ENCODE measurements at places on chromosomes 6 and 20.

DNA sequence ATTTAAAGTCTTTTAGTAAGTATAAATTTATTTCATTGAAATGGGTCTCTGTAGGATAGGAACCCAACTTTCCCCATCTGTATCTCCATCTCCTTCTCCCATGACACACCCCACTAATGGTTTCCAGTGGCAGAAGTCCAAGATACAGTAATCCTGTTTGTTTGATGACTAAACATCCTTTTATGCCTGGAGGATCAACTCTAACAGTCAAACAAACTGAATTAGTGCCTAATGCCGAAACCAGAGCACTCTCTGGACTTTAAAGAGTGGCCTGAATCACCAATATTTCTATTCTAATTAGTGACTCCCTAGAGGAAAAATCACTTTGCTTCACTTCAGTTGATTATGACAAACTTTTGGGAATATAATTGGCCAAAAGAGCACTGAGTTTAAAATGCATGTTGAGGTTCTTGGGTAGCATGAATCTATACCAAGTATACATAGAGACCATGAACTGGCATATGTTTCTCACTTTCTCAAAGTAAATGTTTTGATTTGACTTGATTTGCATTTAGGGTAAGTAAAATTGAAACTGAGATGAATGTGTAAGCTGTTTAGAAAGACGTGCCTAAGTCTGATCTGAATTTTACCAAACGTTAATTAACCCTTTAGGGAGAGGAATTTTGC lies 776.4 kb upstream of the NRSN1 start:
- DNase-seq, result no peak

DNA sequence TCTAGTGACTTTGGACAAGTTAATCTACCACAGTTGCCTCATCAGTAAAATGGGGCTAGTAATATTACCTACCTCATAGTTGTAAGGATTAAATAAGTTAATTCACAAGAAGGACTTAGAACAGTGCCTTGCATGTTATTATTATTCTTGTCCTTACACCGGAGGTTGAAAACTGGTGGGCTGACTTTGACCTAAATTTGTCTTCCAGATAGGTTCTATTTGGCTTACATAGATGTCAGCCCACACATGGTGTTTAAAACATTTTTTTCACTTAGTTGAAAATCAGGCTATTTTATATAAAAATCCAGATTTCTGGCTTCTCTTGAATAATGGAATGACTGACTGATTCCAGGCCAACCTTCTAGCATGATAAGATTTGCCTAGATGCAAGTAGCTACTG lies 3.2 kb downstream of the SYS1 start:
- DNase-seq, result no peak

DNA sequence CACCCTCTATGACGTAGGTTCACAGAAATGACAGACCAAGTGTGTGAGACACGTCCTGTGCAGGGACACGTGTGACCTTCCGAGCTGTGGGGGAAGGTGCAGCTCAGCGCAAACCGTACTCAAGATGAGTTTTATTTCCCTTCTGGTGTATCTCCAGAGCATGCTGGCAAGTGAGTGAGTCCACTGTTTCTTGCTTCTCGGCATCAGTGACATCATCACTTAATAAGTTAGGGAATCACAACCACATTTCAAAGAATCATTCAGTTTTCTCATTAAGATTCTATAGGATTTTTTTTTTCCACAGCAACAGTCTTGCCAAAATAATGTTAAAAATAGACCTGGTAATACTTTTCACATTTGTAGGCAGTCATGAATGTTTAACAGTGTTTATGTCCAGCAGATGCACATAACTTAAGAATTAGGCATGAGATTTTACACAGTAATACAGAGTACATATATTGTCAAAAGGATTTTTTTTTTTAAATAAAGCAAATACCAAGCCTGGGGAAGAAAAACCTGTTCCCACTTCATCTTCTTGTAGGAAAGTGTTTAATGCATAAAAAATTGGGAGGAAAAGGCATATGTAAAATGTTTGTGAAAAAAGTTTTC lies 417.8 kb downstream of the CDC5L start:
- DNase-seq, result no peak

- DNase-seq, result no peak
These were observed 35.4 kb upstream of the MAPK13 start for GRCh38 chr6:36094753-36095496.

GRCh38 chr20:63487781-63488241 lies 11.1 kb downstream of the EEF1A2 start:
- no peak for DNase-seq

- no peak for DNase-seq
These were observed 3.3 kb downstream of the SLCO4A1 start for GRCh38 chr20:62645613-62646012.

- DNase-seq, result no peak
These were observed 21.1 kb upstream of the CENPW start for GRCh38 chr6:126318797-126319196.

DNA sequence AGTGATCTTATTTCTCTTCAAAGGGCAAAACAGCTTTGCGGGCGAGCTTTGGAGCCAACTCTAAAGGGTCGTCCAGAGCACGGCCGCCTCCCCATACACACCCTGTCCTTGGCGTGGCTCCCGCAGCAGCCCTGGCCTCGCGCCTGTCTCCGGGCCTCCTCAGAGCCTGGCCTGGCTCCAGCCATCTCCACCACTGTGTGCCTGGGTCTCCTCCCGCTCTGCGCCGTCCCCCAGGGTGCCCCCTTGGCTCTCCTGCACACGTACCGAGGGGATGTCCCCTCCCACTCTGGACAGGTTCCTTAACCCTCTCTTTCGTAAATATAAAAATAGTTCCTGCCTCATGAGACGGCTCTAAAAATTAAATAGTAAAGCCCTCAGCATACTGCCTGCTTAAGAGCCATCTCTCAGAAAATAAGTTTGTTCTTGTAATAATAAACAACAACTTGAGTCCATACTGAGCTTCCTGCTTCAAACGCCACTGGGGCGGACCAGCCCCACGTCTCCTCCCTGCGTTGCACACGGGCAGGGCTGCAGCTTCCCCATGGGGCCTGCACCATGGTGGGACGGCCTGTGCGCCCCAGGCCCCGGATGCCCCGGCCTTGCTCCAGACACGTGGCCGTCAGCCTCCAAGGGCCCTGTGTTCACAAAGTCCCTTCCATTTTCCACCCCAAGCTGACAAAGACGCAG lies 226.2 kb downstream of the TTLL2 start:
- DNase-seq, result no peak

GRCh38 chr6:81934936-81935335 lies 182.5 kb upstream of the TENT5A start:
- no peak for DNase-seq

DNA sequence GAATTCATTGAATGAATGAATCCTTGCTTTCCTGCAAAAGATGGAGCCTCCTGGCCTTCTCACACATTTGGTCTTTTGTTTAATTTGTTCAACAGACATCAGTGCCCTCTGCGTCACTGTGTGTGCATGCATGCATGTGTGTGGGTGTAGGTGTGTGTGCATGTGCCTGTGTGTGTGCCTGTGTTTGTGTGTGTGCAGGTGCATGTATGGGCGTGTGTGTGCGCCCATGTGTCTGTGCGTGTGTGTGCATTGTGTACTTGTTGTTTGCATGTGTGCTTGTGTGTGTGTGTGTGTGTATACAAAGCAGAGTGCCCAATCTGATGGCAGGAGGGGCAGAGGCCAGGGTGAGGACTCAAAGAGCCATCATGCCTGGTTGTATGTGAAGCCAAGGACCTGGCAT lies 36.0 kb downstream of the C20orf203 start:
- DNase-seq, result no peak

DNA sequence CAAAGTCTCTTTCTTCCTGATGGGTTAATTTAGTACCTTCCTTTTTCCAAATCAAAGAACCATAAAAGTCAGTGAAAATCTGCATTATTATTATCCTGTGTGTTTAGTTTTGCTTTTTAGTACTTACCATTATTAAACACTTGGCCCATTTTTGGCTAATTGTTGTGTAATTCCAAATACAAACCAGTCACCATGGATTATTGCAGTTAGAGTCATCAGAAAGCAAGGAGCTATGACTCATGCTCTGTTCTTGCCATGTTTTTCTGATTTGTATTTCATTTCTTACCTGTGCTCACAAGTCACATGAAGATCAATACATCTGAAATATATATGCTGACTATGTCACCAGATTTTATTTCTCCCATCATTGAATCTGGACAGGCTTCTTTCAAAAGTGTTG lies 31.3 kb downstream of the SLC22A3 start:
- no peak for DNase-seq

- no peak for DNase-seq
These were observed 8.9 kb downstream of the BPIFB1 start for GRCh38 chr20:33291830-33292355.

- no peak for DNase-seq
These were observed 31.4 kb downstream of the STK38 start for GRCh38 chr6:36515844-36516243.

- no peak for DNase-seq
These were observed 534 bp downstream of the NANP start for GRCh38 chr20:25623225-25623735.

DNA sequence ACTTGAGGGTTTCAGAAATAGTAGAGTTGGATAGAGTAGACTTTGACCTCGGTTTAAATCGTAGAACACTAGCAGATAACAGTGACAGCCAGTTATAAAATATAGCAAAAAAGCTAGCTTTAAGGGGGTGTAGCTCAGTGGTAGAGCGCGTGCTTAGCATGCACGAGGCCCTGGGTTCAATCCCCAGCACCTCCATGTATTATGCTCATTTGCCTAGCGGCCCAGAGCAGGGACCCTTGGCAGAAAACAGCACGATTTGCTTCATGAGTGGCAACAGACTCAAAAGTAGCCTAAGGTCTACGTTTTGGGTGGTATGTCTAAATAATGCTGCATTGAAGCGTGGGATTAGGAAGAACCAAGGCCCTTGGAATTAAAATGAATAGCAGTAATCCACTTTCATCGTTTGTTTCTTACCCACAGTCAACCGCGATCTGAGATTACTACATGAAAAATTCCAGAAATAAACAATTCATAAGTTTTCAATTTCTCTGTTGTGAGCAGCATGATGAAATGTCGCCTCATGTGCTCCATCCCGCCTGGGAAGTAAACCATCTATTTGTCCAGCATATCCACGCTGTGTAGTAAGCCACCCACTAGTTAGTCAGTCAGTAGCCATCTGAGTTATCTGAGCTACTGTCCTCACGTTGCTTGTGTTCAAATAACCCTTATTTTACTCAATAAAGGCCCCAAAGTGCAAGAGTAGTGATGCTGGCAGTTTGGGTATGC lies 184.9 kb downstream of the GPX5 start:
- no peak for DNase-seq

GRCh38 chr20:18971121-18971520 lies 157.5 kb downstream of the SCP2D1 start:
- no peak for DNase-seq

GRCh38 chr20:37539424-37539823 lies 11.7 kb upstream of the BLCAP start:
- no peak for DNase-seq

DNA sequence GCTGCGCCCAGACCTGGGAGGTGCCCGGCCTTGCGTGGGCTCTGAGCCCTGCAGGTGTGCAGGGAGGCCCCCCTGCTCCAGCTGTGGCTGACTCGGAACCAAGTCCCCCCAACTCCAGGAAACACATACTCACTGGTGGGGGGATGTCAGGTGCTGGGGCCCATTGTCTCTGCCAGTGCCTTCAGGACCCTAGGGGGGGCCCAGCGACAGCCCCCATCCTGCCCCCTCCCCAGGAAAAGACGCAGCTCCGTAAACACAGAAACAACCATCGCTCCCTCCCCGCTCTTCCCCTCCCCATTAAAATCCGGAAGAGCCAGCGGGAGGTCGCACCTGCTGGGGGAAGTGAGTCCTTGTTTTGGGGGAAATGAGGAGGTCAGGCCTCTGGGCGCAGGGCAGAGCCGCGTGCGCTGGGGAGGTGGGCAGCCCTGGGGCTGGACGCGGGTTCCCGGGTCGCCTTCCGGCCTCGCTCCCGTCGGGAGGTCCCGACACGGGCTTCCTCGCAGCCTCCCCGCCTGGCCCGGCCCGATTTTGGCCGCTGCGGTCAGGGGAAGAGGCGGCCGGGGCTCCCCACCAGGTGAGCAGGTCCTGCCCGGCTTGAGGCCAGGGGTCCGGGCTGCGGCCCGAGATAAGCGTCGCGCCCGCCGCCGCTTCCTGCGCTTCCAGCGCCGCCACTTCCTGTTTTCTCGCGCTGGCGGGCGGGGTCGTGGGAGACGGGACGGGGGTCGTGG lies 6.2 kb downstream of the C20orf204 start:
- DNase-seq, result no peak

GRCh38 chr6:50962213-50962759 lies 143.6 kb downstream of the TFAP2B start:
- no peak for DNase-seq

DNA sequence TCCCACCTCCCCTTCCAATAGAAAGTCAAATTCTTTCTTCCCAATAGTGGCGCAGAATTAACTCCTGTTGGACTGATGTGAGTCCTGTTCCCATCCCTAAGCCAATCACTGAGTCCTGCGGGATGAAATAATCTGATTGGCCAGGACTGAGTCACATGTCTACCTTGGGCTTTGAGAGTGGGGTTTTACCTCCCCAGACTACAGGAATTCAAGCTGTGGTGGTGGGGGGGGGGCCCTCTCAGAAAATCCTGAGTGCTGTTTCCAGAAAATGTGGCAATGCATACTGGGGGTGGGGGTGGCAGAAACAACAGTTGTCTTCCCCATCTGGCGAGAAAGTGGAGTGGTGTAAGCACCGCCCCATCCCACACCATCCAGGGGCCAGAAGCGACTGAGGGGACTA lies 65.7 kb downstream of the CTCFL start:
- DNase-seq, result no peak

DNA sequence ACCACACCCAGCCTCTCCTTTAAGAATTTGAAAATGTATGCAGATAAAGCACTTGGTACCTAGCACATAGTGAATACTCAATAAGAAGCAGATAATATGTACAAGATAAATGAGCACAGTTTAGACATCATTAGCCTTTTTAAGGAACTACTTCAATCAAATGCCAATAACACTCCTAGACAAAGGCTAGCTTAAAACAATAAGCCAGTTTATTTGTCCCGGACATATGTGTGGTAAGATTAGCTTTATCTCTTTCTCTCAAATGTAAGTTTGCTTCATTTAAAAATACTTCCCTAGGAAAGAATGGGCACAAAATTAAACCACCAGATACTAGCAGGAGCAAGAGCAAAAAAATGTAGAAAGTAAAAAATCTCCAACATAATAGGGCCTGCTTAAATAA lies 73.8 kb downstream of the MAP3K5 start:
- DNase-seq, result no peak

GRCh38 chr20:22582386-22582963 lies 1.9 kb downstream of the FOXA2 start:
- no peak for DNase-seq

GRCh38 chr6:41156001-41156400 lies 1.9 kb upstream of the TREML1 start:
- DNase-seq, result no peak

DNA sequence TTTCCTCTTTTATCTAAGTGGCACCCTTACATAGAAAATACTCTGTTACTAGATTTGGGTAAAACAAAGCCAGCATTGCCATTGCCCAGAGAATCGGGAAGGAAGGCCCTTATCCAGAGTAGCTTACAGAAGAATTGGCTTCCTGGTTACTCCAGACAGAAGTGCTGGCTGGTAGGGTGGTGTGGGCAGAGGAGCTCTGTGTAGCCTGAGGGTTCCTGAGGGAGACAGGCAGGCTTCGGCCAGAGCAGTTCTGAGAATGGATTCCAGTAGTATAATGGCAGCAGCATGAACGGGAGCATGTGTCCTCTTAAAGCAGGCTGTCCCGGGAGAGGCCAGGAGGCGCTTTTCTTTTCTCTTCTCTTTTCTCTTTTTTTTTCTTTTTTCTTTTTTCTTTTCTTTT lies 11.9 kb downstream of the CUL9 start:
- no peak for DNase-seq

All from NCI-H187 treated with DMSO at 0.1 percent for 48 hours (cell line).